ENCODE measurements at places on chromosomes 16 and 17.

DNA sequence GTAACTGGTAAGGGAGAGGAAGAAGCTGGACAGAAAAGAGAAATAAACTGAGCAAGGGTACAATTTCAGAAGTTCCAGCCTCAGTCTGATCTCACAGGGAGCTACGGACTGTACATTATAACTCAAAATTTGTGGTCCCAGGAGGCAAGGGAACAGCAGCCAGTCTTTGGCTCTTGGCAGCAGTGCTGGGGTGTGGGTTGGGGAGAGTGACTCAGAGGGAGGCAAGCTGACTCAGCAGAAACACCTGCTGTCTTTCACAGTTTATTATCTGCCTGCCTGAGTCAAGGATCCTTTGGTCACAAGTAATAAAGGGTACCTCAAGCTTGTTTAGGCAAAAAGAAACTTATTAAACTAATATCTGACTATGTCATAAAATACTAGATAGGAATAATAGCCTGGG is 73.5 kb upstream of the KIF2B start:
- no peak for DNase-seq

DNA sequence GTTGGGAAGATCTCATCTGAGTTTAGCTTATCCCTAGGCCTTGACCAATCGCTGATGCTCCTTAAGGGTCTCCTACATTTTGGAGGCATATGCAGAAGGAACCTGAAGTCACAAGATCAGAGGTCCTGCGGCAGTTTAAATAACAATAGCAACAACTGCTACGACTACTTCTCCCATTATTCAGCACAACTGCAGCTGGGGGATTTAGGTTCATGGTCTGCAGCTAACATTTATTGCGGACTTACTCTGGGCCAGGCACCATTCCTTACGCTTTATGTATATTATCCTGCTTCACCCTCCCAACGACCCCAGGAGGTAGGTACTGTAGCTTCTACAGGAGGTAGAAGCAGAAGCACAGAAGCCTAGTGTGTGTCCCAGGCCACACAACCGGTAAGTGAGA is 59.5 kb downstream of the AKAP1 start:
- no peak for DNase-seq

DNA sequence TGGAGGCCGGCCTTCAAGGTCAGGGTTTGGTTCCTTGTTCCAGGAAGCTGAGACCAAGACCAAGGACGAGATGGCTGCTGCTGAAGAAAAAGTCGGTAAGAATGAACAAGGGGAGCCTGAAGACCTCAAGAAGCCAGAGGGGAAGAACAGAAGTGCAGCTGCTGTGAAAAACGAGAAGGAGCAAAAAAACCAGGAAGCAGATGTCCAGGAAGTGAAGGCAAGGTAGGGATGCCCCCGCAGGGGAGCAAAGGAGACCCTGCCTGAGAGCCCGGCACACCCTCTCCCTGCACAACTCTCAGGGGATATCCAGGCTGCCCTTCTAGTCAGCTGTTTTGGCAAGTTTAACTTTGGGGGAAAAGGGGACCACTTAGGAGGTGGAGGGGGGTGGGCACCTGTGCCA is 29.0 kb downstream of the RNF213 start:
- no peak for DNase-seq

DNA sequence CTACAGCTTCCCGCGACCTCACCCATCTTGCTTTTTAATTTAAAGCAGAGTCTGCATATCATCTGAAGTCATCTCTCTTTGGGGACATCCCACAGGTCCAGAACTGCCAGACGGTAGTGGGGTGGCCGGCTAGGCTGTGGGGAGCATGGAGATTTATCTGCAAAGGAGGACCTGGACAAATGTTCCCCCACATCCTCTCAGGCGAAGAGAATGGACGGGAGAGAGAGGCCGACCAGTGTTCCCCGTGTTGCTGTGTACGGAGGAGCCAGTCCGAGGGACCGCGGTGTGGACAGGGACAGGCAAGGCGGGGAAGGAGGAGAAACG is 665 bp upstream of the MT1M start:
- no peak for DNase-seq

GRCh38 chr16:67648088-67648763 is 3.3 kb downstream of the CARMIL2 start:
- no peak for DNase-seq

- DNase-seq = peak; percentile 43
Measured at GRCh38 chr17:57911834-57912673, 43.2 kb downstream of the CUEDC1 start.

DNA sequence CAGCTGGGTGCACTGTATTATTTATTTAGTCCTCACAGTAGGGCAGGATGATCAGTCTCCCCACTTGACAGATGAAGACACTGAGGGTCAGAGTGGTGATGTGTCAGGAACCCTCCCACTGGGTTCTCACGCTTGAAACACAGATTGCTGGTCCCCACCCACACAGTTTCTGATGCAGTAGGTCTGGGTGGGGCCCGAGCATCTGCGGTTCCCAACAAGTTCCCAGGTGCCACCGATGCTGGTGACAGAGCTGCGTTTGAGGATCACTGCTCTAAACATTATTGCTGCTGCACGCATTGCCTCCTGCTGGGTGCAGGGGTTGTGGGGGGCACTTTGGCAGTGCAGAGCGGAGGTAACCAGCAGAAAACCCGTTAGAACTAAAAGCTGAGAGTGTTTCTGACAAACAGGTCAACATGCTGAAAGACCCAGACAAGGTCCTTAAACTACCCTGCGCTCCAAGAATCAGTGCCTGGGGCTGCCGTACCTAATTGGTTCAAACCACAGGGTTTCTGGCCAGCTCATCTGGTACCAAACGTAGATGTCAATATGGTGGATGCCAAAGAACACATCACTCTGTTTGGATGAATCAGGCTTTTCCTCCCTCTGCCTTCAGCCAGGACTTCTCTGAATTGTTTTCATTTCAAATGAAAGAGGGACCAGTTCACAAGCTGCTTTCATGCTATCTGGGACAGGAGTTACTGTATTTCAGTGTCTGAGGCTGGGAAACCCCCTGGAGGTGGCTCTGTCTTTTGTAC is 76.0 kb downstream of the ABCC1 start:
- DNase-seq = no peak

DNA sequence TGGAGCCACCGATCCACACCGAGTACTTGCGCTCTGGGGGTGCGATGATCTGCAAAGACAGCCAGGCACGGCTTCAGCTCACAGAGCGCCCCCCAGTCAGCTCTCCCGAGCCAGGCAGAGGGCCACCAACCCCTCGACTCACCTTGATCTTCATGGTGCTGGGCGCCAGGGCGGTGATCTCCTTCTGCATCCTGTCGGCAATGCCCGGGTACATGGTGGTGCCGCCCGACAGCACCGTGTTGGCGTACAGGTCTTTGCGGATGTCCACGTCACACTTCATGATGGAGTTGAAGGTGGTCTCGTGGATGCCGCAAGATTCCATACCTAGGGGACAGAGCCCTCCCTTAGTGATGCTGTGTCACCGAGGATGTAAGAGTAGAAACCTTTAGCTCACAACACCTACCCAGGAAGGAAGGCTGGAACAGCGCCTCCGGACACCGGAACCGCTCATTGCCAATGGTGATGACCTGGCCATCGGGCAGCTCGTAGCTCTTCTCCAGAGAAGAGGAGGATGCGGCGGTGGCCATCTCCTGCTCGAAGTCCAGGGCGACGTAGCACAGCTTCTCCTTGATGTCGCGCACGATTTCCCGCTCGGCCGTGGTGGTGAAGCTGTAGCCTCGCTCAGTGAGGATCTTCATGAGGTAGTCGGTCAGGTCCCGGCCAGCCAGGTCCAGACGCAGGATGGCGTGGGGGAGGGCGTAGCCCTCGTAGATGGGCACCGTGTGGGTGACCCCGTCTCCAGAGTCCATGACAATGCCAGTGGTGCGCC is 1.6 kb downstream of the ACTG1 start:
- no peak for DNase-seq

GRCh38 chr17:62188713-62189112 is 123.6 kb upstream of the MED13 start:
- no peak for DNase-seq

DNA sequence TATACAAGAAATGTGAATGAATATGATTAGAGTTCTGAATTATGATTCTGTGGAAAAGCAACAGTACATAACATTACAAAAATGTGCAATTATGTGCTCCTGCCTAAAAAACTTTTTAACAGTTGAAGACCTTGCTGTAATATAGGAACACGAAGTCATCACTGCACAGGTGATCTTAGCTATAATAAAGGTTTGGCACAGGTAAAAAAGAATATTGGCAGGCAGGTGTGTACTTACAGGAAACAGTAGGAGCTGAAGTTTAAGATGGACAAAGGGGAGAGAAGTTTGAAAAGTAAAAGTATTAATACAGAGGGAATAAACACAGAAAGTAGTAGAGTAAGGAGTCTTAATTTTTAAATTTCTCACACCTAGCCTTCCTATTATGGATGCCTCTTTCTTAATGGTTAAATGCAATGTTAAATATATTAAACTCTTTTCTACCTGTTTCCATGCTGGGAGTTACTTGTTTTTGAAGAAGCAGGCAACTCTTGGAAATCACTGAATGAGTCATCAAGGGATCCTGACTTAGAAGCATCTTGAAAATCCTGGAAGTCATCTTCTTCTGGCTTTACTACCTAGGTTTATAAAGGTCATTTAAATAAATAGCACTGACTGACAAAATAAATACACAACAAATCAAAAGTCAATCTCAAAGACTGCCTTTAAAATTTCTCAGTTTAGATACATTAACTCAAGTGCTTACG is 40.7 kb downstream of the SYNRG start:
- DNase-seq = no peak

DNA sequence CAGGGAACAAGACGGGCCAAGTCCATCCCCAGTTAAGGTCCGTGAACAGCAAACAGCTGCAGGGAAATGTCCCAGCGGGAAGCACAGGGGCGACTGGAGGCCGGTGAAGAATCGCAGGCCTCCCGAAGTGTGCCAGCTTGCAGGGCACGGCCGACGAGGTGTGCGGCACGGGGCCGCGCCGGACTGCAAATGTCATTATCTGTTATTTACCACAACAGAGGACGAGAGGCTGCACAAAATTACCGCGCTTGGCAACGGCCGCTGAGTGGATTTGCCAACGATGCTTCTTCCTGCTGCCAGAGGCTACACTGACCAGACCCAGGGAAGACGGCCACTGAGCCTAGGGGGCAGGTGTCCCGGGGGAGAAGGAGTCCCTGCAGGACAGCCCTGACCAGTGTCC is 53.1 kb downstream of the RPH3AL start:
- DNase-seq = no peak

GRCh38 chr16:58488531-58488930 is 11.4 kb upstream of the NDRG4 start:
- no peak for DNase-seq

DNA sequence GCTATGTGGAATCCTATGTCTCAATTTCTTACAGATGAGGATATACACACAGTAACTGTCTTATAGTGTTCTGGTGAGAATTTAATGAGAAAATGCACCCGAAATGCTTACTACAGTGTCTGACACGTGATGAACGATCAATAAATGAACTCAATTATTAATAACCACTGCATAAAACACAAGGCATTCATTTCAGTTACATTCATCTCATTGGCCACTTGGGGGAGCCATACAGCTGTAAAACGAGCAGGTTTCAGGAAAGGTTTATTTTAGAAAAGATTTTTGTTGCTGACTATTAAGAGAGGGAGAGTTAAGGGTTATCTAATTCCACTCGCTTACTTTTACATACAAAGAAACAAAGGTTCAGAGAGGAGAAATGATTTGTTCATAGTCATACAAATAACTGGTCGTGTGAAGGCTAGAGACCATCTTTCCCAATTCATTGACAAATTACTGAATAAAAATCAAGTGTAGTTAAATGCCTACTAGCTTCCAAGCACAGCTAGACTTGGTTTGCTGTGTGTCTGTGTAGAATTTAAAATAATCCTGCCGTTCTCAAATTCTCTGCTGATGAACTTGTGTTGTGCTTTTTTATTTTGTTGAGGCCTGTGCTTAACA is 160.1 kb downstream of the MAP2K4 start:
- DNase-seq = peak; percentile 0

DNA sequence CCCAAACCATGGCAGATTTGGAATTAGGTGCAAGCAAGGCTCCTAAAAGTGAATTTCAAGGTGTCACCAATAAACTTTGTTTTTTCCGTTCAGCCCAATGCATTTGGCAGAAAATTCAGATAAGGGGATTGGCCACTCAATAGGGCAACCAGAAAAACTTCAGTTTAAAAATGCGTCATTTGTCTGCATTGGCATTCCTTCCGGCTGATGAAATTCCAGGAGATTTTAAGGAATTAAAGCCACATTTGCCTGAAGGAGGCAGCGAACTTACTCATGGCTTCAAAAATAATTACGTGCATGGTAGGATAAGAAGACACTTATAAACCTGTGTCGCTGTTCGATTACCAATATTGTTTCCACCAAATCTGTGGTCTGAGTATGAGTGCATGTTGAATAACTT is 151.9 kb downstream of the SALL1 start:
- no peak for DNase-seq

- DNase-seq = no peak
Measured at GRCh38 chr17:59845595-59846393, 46.9 kb downstream of the TUBD1 start.

- DNase-seq = peak; percentile 79
Measured at GRCh38 chr16:278863-279366, 1.5 kb upstream of the ARHGDIG start.

DNA sequence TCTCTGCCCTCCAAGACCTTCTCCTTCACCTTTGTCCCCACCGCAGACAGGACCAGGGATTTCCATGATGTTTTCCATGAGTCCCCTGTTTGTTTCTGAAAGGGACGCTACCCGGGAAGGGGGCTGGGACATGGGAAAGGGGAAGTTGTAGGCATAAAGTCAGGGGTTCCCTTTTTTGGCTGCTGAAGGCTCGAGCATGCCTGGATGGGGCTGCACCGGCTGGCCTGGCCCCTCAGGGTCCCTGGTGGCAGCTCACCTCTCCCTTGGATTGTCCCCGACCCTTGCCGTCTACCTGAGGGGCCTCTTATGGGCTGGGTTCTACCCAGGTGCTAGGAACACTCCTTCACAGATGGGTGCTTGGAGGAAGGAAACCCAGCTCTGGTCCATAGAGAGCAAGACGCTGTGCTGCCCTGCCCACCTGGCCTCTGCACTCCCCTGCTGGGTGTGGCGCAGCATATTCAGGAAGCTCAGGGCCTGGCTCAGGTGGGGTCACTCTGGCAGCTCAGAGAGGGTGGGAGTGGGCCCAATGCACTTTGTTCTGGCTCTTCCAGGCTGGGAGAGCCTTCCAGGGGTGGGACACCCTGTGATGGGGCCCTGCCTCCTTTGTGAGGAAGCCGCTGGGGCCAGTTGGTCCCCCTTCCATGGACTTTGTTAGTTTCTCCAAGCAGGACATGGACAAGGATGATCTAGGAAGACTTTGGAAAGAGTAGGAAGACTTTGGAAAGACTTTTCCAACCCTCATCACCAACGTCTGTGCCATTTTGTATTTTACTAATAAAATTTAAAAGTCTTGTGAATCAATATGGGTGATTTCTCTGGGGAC is 12.2 kb downstream of the CX3CL1 start:
- no peak for DNase-seq

GRCh38 chr16:75566758-75567255 is 628 bp downstream of the GABARAPL2 start:
- DNase-seq = no peak

All from DMS79 treated with DMSO at 0.1 percent for 48 hours (cell line).